Suppressor macrophage treated with lipopolysaccharide for 1 hour (primary cell): ENCODE measurements at places on chromosomes 7 and 10.
A peak's percentile ranks its signal among the peaks of the same experiment; 100 is the strongest.

GRCh38 chr7:142960955-142961512 is 1.1 kb downstream of the KEL start:
- DNase-seq, result peak; percentile 23

DNA sequence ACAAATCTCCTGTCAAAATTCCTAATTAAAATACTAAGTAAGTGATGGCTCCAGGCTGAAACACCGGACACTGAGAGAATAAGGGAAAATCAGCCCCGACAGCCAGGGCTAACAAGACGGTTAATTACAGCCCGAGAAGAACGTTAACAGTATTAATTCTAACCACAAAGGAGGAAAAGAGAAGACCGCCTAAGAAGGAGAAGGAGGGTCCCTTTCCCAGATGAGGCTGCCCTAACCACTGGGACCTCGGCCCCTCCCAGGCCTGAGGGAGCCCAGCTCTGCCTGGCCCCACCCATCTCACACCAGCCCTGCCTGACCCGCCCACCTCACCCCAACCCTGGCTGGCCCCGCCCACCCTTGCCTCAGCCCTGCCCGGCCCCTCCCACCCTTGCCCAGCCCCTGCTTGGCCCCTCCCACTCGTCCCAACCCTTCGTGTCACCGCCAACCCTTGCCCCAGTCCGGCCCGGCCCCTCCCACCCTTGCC is 51.3 kb downstream of the PWWP2B start:
- peak; percentile 92 for DNase-seq

DNA sequence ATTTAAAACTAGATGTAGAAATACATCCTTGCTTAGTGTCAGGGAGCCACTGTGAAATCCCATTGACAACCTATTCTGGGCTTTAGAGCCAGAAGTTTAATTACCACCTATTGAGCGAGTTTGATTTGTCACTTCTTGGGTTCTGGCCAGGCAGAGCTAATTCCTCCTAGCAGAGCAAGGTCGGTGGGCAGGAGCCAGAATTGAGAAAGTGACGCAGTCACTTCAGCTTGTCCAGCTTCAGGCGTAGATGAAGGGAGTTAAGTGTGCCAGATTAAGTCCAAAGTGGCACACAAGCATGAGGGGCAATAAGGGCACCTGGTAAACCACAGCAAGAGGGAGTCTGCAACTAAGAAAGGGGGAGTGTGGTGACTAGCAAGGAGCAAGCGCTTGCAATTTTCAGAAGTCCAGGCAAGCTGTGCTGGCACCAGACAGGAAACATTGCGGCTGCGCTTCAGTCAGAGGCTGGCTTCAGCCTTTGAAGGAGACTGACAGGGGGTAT is 119.4 kb downstream of the ST7 start:
- DNase-seq, result peak; percentile 46

- DNase-seq, result no peak
Measured at GRCh38 chr7:149822353-149822943, 15.7 kb upstream of the ZNF862 start.

DNA sequence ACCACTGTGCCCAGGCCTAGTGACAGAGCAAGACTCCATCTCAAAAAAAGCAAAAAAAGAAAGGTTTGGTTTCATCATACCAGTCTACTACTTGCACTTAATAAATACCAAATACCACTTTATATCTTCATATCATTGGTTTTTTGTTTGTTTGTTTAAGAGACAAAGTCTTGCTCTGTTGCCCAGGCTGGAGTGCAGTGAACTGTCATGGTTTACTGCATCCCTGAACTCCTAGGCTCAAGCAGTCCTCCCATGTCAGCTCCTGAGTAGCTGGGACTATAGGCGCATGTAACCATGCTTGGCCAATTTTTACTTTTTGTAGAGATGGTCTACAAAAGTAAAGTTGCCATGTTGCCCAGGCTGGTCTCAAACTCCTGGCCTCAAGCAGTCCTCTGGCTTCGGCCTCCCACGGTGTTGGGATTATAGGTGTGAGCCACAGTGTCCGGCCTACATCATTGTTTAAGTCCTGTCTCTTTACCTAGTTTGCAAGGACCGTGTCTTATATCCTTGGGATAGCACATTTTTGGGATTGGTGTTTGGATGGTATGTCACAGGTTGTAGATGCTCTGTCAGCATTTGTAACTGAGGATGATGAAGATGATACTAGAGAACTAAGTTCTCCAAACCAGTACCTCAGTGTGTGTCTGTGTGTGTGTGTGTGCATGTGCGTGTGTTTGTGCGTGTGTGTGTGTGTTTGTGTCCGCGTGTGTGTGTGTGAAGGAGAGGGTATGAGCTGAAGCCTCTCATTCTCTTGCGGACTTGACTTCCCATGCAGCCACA is 9.3 kb downstream of the LMTK2 start:
- no peak for DNase-seq
